Activated CD8-positive, alpha-beta memory T cell treated with anti-CD3 and anti-CD28 coated beads for 48 hours (primary cell): ENCODE measurements at places on chromosomes 2 and 18.

- DNase-seq: no peak
Measured at GRCh38 chr2:173347305-173348168, 7.1 kb upstream of the CDCA7 start.

DNA sequence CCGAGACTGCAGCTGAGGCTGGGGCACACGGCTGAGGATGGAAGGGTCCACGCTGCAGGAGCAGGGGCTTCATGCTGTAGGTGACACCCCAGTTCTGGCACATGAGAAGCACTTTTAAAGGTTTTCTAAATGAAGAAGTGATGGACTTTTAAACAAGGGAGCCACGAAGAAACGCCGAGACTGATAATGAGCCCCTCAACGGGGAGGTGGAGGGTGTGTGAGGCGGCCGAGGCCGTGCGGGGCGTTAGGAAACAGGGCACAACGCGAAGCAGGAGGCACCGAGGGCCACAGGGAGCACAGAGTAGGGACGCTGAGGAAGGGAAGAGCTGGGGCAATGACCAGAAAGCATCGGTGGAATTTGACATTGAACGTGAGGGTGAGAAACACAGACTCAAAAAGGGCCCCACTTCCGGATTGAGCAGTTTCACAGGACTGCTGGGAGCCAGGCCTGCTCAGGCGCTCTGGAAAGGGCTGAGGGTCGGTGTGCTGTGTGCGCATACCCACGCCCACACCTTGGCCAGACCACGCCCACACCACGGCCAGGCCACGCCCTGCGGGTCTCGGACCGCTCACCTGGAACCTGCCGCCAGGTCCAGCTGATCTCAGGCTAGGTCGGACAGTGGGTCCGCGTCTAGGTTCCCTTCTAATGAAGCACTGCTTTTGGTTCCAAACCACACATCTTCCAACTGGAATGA is 115.7 kb downstream of the GYPC start:
- no peak for DNase-seq

DNA sequence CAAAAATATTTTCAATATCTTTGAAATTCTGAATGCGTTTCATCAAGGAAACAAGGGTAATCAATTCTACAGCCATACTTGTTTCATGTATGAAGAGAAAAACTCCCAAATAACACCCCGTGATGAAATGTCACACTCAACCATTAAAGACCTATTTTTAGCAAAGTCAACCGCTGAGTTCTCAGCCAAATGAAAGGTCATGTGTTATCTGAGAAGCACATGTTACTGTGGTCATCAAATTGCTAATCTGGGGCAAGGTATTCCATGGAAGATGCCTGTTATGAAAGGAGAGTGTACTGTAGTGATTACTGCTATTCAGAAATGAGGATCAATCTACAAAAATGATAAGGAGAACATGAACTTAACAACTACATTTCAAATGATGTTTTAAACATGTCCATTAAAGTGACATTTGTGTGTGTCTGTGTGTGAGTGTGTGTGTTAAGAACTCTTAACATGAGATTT is 126.7 kb downstream of the BCL2 start:
- no peak for DNase-seq

- DNase-seq: no peak
Measured at GRCh38 chr2:86807468-86808275, 17.0 kb upstream of the CD8A start.

DNA sequence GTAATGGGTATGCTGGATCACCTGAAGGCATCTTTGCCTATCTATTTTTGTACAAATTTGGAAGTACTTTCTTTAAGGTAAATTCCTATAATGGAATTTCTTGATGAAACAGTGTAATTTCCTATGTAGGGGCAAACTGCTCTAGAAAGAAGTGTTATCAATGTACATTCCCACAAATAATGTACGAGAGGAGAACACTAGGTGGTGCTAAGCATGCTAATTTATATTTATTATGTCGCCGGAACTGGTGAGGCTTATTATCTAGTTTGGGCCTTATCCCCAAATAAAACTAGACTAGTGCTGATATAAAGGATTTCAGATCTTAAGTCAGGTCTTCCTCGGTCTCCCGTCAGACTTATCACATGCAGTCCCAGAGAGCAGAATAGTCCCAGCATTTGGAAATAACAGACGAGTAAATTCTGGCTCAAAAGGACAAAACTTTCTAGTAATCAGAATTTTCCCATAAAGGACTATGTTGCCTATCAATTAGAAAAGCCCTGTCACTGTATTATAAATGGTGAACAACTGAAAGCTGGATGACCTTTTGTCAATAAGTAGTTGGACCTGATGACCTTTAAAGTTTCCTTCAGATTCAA is 86.9 kb upstream of the RBBP8 start:
- no peak for DNase-seq
